Cerebellum (tissue), 4 donors: ENCODE measurements at places on chromosomes 11 and 22. TPM values are rescaled to one million over a fixed set of nuclear protein-coding genes. Genes with fewer than 3 reads are reported as not detected.
A peak's percentile ranks its signal among the peaks of the same experiment; 100 is the strongest.

- no peak for DNase-seq
Observed at GRCh38 chr22:35605369-35605680, 11.8 kb downstream of the MB start.

DNA sequence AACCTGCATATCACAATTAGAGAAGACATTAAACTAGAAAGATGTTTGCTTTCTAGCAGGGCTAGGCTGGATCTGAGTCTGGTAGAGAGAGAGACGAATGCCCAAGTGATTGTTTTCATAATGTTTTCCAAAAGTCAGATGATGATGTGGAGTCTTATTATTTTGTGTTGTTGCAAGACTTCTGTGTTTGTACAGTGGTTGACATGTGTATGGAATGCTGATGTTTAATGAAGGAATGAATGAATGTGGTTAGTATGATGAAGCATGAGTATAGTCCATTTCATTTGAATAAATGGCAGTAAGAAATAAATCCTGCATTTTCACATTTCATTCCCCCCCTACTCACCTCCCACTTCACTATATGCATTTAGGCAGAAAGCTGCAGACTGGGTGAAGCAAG lies 69.6 kb downstream of the PPP2R1B start:
- DNase-seq = no peak

- DNase-seq = no peak
Observed at GRCh38 chr11:36744375-36745168, 146.5 kb upstream of the RAG2 start.

- DNase-seq = no peak
Observed at GRCh38 chr11:58629857-58630256, 7.4 kb downstream of the CNTF start.

DNA sequence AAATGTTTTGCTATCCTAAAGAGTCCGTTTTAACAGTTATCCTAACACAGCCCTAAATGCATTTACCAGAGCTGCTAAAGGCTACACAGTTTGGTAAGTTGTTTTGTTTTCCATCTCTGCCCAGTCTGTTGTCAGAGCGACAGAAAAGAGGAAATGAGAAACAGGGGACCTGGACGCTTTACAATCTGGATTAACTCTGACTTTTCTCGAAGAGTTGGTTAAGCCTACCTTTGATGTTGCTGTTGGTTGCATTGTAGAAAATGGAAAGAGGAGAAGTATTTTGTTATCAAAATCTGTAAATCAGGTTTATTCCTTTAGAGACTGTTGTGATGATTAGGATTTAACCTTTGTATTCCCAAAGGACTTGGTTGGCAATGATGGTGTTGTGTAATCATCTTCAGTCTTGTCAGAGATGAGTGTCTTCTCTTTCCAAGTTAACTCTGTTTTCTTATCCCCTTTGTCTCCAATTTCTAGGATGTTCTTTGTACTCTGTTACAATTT lies 481 bp downstream of the ANGPTL5 start:
- peak; percentile 30 for DNase-seq

DNA sequence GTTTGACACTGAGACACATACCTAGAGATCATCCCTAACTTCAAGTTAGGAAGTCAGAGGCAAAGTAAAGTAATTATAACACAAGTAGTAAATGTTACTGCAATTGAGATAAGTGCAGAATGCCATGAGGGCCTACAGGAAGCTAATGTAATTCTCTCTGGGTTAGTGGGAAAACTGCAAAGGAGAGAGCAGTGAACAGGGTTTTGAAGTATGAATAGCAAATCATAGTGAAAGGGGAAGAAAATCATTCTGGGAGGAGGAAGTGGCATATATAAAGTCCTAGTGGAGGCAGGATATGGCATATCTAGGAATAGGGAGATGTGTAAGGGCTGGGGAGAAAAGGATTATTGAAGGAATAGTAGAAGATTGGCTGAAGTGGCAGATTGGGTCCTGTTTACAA lies 27.9 kb downstream of the RNF169 start:
- DNase-seq = no peak

DNA sequence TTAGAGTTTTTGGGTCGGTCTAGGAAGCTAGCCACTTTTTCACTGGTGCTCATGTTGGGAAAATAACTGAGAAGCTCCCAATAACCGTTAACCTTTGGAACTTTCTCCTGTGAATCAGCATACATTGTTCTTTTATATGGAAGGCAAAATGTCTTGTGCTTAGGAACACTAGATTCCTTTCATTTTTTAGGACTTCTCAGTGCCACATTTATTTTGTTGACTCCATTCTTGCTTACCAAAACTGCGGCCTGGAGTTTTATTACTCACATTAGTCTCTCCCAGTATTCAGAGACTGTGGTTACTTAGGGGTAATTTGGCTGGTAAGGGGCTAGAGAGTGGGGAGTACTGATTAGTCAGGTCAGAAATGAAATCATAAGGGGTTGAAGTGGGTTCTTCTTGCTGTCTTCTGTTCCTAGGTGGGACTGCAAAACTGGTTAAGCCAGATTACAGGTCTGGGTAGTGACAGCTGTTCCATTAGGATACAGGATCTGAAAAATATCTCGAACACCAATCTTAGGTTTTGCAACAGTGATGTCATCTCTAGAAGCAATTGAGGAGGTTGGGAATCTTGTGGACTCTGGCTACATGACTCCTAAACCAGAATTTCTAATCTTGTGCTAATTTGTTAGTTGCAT lies 631.4 kb upstream of the LUZP2 start:
- no peak for DNase-seq

GRCh38 chr11:116503216-116504160 lies 269.3 kb downstream of the BUD13 start:
- DNase-seq = no peak

DNA sequence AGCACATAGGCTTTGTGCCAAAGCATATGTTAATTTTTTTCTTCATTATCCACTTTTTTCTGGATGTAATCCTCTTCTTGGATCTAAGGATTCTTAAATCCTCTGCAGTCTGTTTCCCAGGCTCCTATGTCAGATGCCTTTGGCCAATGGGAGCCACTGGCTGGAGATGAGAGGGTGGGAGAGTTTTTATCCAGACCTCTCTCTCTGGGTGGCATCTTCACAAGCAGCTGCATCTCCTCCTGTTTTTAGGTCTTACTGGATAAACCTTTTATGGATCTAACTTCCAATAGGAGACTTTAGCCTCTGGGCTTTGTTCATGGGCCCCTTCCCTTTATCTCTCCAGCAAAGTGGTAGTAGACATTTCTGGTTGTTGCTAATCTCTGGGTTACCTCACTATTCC lies 22.4 kb upstream of the MPPED2 start:
- no peak for DNase-seq

DNA sequence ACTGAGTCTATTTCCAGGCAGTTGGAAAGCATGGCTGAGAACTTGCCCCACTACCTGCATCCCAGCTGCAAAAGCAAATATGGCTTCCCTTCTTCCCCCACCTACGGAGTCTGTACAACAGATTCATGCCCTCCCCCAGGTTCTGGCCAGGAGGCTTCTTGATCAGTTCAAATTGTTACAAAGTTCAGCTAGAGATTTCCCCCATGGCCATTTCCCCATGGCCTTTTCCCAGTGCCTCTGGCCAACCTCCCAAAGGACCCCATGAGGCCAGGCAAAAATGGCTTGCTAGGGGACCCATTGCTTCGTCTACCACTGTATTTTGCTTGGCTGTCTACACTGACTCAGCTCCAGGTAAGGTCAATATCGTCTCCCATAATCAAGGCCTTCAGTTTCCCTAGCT lies 203.3 kb downstream of the DLG2 start:
- DNase-seq = no peak

GRCh38 chr11:70210051-70210501 lies 7.0 kb downstream of the FADD start:
- no peak for DNase-seq

DNA sequence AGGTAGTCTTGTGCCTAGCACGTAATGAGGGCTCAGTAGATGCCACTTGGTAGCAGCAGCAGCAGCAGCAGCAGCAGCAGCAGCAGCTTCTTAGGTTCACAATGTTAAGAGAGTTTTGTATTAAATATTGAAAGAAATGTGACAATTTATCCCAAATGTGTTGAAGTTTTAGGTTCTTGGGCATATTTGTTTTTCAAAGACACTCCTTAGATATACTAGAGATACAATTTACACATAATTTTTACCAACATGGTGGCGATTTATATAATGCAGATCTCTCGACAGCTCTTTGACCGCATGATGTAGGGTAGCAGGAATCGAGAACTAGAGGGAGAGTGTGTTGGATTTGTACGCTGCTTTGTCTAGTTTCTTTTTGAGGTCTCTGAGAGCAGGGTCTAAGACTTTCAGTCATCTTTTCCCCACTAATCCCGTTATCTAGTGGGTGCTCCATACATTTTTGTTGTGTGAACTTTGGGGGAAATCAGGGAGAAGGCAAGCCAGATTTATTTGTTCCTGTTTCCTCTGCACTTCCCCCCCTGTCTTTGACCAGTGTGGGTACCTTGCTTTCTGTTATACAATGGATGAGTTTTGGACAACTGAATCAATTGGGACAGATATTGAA lies 1.4 kb downstream of the FDX1 start:
- no peak for DNase-seq

DNA sequence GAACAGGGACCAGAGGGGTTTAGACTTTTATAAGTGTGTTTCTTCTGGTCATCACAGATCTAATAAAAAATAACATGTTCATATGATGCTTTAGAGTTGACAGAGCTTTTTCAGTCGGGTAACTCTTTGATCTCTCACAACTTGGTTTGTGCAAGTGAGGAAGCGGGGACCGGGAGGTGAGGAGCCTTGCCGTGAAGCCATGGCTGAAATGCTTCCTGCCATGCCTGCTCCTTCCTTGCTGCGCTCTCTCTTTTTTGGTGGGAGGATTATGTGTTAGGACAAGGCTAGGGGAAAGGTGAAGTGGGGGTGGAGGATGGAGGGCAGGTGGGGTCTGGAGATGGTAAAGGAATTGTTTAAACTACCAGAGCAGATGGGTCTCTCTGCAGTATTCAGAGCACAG lies 23.8 kb downstream of the TEAD1 start:
- no peak for DNase-seq

- DNase-seq = no peak
Observed at GRCh38 chr22:27993201-27993635, 74.2 kb upstream of the PITPNB start.

DNA sequence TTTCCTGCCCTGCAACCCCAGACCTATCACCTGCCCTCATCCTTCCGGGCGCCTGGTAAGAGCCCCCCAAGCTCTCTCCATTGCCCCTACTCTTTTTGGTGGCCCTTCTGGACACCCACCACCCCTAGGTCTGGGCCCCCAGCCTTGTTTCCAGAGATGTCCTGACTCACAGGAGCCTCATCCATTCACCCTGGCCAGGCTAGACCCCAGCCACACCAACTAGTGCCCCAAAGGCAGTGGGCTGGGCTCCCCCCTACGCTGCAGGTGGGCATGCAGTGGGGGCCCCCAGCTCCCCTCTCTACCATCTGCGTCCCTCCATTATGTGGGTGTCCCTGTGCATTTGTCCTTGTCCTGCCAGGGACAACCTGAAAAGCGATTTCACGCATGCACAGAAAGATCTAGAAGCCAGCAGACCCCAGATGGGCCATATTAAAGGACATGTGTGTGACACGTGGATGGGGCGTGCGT lies 1.4 kb downstream of the MRGPRF start:
- no peak for DNase-seq

DNA sequence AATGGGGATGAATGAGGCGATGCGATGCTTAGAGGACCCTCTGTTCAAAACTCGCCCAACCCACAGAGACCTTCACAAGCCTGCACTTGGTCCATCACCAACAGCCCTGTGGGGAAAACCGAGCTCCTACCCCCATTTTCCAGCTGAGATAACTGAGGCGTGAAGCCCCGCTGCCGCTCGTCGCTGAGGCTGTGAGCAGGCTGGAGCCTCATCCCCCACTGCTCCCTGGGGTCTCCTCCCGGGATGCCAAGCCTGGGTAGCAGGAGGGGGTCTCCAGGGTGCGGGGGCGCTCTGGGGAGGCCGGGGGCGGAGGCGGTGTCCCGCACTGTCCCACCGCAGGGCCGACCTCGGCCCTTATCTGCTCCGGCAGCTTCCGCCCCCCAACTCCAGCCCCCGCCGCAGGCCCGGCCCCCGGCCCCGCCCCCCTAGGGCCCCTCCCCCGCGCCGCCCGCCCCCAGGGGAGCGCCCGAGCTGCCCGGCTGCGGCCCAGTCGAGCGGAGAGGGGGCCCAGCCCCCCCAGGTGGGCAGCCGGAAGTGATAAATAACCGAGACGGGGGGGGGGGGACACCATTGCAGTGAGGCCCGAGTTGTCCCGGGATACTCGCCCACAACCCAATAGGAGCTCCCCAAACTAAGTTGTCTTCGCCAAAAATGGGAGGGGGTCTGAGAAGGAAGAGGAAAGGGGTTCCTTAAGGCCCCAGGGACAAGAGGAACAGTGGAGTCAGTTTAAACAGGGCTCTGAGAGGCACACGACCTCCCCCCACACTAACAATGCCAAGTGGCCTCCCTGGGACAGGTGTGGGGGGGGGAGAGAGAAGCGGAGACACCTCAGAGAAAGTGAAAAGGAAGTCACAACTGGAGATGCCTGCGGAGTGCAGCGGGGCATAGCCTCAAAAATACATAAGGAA lies 8.3 kb upstream of the SLC39A13 start:
- DNase-seq = no peak

- no peak for DNase-seq
Observed at GRCh38 chr11:36577373-36577772, 9.6 kb downstream of the RAG1 start.

DNA sequence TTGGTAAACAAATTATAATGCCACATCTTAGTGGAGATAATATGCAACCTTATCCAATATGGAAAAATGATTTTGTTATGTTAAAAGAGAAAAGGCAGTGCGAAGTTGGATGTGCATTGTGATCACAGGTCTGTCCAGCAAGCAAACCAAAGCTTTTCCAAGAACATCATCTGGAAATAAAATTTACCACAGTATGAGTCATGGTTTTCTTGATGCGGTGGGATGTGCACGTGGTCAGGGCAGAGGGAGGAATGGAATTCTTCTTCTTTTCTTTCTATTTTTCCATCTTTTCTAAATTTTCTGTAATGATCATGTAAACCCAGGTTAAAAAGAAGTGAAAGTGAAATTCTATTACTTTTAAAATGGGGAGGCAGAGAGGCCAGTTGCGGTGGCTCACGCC lies 169.8 kb downstream of the C11orf91 start:
- DNase-seq = no peak

DNA sequence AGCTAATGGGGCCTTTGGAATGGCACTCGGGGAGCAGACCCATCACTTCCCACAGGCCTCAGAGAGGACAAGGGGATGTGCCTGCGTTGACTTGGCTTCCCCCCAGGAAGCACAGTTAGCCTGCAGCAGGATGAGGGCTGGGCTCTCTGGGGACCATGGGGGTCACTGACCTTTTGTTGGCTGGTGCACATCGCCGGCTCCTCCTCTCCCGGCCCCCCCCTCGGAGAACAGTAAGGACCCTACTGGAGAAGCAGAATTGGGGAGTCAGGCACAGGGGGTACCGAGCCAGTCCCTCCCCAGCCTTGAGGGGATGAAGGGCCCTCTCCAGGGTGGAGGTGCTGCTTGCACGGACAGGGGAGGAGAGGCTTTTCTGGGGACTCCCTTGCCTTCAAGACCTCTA lies 32.8 kb downstream of the NRXN2 start:
- DNase-seq = no peak

Gene TRIM29
- 0.64 TPM for total RNA-seq

Gene ANKK1
- not detected for total RNA-seq

Gene CADM1
- 147 TPM for total RNA-seq

Gene MS4A12
- not detected for total RNA-seq

Gene FJX1
- 17.2 TPM for total RNA-seq

Gene NCR3LG1
- 9.1 TPM for total RNA-seq

Gene GTSE1
- 6.2 TPM for total RNA-seq

Gene MYRF
- total RNA-seq = 1.7 TPM

Gene IGSF9B
- total RNA-seq = 47.9 TPM

Gene SLC25A22
- 18.4 TPM for total RNA-seq
